Vein endothelial cell (primary cell): ENCODE measurements at places on chromosomes 7 and 10. TPM values are rescaled to one million over a fixed set of nuclear protein-coding genes. Genes with fewer than 3 reads are reported as not detected.

Gene GDF10
- total RNA-seq, result not detected in 2 replicates

Gene ADCK2
- total RNA-seq, result 24.2 and 31.4 TPM in 2 replicates

Gene ZNF394
- total RNA-seq, result 29.1 and 34.4 TPM in 2 replicates

Gene CALD1
- 203 and 317 TPM in 2 replicates for total RNA-seq

Gene UNC5B
- 9.8 and 14.0 TPM in 2 replicates for total RNA-seq

Gene TBC1D12
- 10.5 and 13.9 TPM in 2 replicates for total RNA-seq

Gene TAS2R5
- 0.65 and 1.5 TPM in 2 replicates for total RNA-seq

Gene SAMD9
- total RNA-seq, result 11.1 and 11.2 TPM in 2 replicates

Gene IL15RA
- 17.2 and 17.3 TPM in 2 replicates for total RNA-seq

Gene KIFBP
- 35.9 and 45.3 TPM in 2 replicates for total RNA-seq

Gene PNLIPRP2
- not detected in 2 replicates for total RNA-seq

Gene URGCP
- total RNA-seq, result 21.9 TPM in 2 replicates

Gene CPED1
- 0.65 and 2.5 TPM in 2 replicates for total RNA-seq

Gene ATXN7L1
- total RNA-seq, result 7.5 and 8.5 TPM in 2 replicates

Gene LRRC18
- not detected in 2 replicates for total RNA-seq

Gene CLCN1
- not detected in 2 replicates for total RNA-seq

Gene GBX1
- total RNA-seq, result under 0.01 TPM in 1 of 2 replicates, not detected in the other

Gene AKR1C1
- 3.2 and 7.8 TPM in 2 replicates for total RNA-seq

Gene ITIH2
- total RNA-seq, result not detected in 2 replicates

Gene CHN2
- 1.6 and 2.5 TPM in 2 replicates for total RNA-seq

Gene HOXA4
- total RNA-seq, result 1.4 and 1.6 TPM in 2 replicates

Gene NME8
- total RNA-seq, result not detected in 2 replicates

Gene ZNF239
- 1.1 and 2.6 TPM in 2 replicates for total RNA-seq

Gene ASB10
- total RNA-seq, result not detected in 2 replicates

Gene FLNC
- 182 and 242 TPM in 2 replicates for total RNA-seq

Gene ZNF425
- 1.1 and 2.3 TPM in 2 replicates for total RNA-seq
